ENCODE measurements at places on chromosomes 13 and 19.

DNA sequence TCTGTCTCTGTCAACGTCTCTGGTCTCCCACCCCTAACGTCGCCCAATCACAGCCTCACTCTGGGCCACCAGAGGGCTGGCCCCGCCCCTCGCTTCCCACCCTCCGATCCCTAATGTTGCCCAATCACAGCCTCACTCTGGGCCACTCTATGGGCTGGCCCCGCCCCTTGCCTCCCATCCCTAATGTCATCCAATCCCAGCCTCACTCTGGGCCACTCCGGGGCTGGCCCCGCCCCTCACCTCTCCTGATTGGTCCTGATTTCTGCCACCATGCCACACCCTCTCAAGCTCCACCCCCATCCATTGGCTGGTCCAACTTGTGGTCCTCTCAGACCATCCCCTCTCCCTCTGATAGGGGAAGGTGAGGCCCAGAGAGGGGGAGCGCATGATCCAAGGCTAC, 24.9 kb downstream of the CELF5 start:
- DNase-seq: no peak

DNA sequence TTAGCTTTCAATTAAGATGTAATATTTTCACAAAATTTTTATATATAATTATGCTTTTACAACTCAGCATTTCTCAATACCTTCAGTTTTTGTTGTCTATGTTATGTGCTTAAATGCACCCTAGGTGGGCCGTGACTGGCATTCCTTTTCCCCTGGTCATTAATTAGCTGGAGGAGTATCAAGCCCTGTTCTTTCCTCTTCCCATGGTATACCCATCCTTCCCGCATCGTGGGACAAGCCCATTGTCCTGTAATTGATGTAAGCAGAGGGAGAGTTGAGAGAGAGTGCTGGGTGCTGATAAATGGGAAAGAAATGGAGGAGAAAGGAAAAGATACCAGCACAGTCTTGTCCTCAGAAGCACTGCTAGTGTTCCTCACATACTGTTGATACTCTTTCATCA, 591.7 kb downstream of the GPC6 start:
- DNase-seq: no peak

GRCh38 chr19:46383846-46384245, 29.5 kb downstream of the CCDC8 start:
- DNase-seq: no peak

- DNase-seq: peak; percentile 58
Measured at GRCh38 chr19:43469160-43469480, 3.7 kb upstream of the LYPD3 start.

DNA sequence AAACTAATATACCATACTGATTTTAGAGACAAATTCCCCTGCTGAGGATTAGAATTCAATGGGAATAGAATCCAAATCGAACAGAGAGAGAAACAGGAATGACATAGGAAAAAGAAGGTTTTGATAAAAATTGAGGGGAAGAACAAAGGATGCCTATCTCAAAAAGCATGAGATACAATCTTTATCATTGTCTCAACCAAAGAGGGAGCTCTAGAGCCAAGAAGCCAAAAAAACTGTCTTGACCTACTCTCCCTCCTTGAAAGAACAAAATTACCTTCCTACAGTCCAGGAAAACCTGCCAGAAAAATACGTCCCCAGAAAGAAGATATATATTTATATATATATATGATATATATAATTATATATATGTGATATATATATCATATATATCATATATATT, 39.2 kb upstream of the MIR17HG start:
- peak; percentile 16 for DNase-seq

DNA sequence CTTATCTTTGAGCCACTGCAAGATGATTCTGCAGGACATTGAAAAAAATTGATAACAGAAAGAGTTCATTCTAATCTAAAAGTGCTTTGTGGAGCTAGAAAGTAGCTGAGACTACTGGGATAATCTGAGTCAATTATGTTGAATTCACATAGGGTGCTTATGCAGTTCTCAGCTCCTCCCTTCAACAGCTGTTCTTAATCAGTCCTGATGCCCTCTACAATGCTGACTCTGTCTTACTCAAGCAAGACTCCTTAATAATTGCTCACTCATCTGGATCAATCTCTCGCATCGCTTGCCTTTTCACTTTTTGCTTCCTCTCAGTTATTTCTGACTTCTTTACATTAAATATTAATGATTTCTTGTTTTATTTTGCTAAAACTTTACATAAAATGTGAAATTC, 182.1 kb downstream of the PCDH17 start:
- DNase-seq: no peak

DNA sequence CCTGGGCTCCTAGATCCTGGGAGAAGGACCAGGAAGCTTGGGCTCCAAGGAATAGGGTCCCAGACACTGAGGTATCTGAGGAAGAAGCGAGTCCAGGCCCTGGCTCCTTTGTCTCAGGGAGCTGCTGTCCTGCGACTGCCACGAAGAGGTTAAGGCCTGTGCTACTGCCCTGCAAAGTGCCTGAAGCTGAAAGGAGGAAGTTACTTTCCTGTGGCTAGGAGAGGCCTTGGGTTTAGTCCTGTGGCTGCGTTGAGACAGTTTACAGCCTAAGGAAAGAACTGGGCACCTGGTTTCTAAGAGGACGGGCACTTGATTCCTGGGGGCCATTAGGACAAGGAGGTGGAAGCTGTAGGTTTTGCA, 2.8 kb downstream of the MYADM start:
- peak; percentile 47 for DNase-seq

GRCh38 chr13:46914341-46914740, 17.5 kb upstream of the HTR2A start:
- no peak for DNase-seq

DNA sequence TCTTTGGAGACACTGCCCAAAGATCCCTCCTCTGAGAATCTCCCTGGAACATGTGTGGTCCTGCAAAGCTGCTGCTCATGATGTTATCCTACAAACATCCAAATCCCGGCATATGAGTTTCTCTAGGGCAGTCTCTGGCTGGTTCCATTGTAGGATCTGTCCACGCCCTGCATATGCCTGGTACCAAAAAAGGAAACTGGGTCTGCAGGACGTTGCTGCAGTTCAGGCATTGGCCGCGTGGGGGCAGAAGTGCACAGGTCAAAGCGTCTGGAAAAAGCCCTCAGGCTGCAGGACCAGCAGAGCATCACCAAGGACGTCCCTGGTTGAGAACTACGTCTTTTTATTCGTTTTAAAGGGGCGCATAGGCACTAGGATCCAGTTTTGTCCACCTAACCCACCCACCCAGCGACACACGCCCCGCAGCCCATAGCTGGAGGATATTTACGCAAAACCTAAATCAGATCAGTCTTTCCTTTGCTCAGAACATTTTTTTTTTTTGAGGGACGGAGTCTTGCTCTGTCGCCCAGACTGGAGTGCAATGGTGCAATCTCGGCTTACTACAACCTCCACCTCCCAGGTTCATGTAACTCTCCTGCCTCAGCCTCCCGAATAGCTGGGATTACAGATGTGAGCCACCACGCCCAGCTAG, 12.9 kb upstream of the ZNF564 start:
- DNase-seq: peak; percentile 90

- no peak for DNase-seq
Measured at GRCh38 chr19:54179921-54180461, 7.0 kb upstream of the TMC4 start.

DNA sequence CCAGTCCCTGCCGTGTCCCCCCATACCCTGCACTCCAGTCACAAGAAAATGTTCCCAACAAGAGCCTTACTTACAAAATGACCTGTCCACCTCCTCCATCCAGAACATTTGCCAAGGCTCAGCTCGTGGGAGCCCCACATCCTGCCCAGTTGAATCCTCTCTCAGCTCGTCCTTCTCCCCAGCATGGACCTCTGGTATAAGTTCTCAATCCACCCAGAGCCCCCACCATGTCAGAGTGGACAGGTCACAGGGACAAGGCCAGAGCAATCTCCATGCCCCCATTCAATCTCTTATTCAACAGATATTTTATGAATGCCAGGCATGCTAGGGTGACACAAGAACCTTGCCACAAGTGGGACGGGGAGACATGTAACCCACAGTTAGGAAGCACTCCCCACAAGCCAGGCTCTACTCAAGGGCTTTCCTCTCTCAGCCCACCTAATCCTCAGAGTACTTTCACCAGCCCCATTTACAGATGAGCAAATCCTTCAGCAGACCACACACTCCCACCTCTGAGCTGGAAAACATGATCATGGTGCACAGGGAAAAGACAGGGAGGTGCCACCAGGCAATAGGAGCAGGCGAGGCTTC, 15.1 kb downstream of the DEDD2 start:
- DNase-seq: no peak

DNA sequence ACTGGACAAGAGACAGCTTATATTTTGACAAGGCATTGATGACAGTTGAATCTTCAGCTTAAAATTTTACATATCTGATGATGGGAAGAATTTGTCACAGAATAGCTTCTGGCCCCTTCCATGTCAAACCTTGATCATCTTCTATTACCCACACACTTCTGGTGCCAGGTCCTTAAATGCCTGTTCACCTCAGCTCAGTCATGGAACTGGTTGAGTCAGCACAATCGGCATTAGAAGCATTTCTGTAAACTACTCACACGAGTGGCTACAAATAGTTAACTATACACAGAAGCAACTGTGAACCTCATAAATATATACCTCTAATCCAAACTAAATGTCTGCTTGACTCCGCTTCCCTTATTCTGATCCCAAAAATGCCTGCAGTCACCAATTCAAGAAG, 161.2 kb downstream of the FOXO1 start:
- DNase-seq: no peak

GRCh38 chr13:51370116-51370515, 30.6 kb downstream of the SERPINE3 start:
- no peak for DNase-seq

DNA sequence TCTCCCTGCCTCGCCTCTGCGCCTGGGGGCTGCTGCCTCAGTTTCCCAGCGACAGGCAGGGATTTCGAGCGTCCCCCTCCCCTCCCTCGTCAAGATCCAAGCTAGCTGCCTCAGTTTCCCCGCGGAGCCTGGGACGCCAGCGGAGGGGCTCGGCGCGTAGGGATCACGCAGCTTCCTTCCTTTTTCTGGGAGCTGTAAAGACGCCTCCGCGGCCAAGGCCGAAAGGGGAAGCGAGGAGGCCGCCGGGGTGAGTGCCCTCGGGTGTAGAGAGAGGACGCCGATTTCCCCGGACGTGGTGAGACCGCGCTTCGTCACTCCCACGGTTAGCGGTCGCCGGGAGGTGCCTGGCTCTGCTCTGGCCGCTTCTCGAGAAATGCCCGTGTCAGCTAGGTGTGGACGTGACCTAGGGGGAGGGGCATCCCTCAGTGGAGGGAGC, 722 bp upstream of the ICAM1 start:
- DNase-seq: peak; percentile 81

DNA sequence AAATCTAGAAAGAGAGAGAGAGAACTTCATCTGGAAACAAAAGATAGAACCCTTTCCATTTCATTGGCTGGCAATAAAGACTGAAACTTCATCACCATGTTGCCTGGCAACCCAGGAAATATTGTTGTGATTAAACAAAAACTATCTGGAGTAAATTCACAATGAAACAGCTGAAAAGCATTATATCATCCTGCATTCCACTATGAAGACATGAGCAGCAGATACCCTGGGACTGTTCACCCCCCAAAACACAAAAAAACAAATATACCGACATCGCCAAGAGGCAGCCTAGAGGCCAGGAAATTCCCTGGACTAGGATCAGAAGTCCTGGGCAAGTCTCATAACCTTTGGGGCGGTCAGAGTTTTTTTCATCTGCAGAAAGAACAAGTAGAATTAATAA, 158.3 kb downstream of the FOXO1 start:
- DNase-seq: peak; percentile 33

GRCh38 chr19:17488593-17489391, 18.5 kb downstream of the SLC27A1 start:
- DNase-seq: peak; percentile 85

GRCh38 chr13:54241719-54242118, 1213.1 kb downstream of the OLFM4 start:
- no peak for DNase-seq

GRCh38 chr13:89550938-89551337, 1796.5 kb upstream of the MIR17HG start:
- no peak for DNase-seq

DNA sequence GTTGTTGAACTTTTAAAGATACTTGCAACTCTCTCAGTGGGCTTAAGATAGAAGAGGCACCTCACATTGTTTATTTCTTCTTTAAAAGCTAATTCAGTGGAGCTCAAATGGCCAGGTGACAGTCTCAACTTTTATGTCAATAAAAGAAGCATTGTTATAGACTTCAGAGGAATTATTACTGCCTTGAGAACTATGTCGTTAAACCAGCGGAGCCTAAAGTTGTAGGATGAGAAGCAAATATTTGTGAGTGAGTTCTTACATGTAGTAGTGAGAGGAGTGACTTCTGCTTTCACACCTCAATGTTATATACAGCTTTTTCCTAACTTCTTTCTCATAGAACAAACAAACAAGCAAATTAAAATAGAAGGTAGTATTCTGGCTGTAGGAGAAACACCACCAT, 31.2 kb upstream of the DGKH start:
- no peak for DNase-seq

- DNase-seq: peak; percentile 54
Measured at GRCh38 chr13:73767747-73768315, 366.4 kb downstream of the KLF12 start.

DNA sequence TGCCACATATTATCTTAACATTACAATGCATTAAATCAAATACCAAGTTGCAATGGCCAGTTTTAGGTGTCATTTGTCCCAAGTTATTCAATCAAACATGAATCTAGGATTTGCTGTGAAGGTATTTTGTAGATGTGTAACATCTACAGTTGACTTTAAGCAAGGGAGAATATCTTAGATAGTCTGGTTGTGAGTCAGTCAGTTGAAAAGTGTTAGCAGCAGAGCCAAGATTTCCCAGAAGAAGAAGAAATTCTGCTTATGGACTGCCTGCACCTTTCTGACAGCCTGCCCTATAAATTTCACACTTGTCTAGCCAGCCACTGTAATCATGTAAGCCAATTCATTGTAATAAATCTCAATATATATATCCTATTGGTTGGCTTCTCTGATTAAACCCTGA, 41.3 kb upstream of the INTS6 start:
- DNase-seq: no peak

GRCh38 chr13:65339241-65339640, 1890.9 kb downstream of the PCDH9 start:
- no peak for DNase-seq

GRCh38 chr19:6971366-6971765, 49.9 kb downstream of the MBD3L2B start:
- DNase-seq: no peak

GRCh38 chr19:43575955-43576878, 616 bp downstream of the PINLYP start:
- no peak for DNase-seq
